ENCODE measurements at places on chromosomes 12 and 14.

DNA sequence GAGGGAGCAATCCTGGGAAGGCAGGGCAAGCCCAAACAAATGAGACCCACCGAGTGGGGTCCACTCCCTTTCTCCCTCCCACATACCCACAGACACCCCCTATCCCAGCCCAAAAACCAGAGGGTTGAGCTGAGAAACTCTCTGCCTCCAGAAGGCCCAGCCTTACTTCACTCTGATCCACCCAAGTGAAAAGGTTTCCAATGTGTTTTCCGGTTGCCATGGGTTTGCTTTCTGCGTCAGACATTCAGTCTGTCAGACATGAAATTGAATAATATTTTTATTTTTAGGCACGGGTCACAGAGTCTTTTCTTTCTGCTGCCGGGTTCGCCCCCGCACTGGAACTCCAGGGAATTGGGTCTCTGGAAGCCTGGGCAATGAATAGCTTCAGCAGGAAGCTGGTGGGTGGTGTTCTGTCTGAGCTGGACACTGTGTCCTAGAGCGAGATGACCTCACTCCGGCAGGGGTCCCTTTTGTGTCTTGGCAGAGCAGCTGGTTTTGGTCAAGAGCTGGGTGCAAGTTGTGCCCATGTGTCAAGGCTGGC lies 69.8 kb upstream of the CLMN start:
- no peak for DNase-seq

- no peak for DNase-seq
Measured at GRCh38 chr14:30521899-30522736, 36.8 kb upstream of the G2E3 start.

DNA sequence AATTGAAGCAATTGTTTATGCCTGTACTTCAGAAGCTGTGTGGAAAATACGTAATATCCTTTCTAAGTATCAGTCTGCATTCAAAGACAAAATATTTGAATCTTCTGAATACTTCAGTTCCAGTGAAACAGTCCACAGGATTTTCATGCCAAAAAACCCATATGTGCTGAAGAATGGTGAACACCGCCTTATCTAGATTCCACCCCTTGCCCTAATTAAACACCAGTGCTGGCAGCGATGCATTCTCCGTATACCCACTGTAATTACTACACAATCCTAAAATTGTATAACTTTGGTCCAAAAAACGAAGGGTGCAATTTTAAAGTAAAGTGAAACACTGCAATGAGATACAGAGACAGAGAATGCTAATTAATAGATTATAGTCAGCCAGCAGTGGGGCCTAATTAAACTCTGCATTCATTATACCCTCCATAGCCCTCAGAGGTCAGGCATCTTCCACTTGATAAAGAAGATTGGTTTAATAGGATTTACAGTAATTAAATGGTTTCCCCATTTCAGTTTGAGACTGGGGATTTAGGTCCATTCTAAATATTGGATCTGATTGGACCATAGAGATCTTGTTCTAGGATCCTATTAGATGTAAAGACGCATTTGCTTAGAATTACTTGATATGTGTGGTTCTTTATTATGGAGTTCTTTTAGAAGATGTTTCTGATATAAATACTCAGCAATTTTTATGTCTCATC lies 43.9 kb downstream of the ERC1 start:
- DNase-seq, result no peak

- no peak for DNase-seq
Measured at GRCh38 chr12:2283916-2284315, 231.1 kb downstream of the CACNA1C start.

DNA sequence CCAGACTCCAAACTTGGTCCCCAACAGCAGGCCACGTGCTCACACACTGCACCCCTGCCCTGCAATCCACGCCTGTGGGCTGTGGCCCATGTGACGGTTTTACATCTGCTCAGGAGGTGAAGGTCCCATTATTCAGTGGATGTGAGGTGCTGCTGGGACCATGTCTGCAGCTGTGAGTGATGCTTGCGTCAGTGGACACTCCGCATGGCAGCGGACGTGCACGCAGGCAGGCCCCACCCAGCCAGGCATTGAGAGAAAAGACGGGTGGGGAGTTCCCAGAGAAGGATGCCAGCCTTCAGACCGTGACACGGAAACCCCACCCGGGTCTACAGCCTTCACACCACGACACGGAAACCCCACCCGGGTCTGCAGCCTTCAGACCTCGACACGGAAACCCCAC lies 67.6 kb downstream of the NOC4L start:
- DNase-seq, result no peak

DNA sequence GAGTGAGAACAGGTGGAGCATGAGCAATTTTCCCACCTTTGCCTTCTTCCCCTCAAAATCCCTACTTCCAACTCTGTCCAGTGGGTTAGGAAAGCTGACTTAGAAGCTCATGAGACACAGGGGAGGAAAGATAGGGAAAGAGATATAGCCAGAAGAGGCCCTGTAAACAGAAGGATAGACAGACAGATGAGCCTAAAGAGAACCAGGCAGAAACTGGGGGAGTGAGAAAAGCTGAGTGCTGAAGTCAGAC lies 5.0 kb downstream of the AJUBA start:
- no peak for DNase-seq

DNA sequence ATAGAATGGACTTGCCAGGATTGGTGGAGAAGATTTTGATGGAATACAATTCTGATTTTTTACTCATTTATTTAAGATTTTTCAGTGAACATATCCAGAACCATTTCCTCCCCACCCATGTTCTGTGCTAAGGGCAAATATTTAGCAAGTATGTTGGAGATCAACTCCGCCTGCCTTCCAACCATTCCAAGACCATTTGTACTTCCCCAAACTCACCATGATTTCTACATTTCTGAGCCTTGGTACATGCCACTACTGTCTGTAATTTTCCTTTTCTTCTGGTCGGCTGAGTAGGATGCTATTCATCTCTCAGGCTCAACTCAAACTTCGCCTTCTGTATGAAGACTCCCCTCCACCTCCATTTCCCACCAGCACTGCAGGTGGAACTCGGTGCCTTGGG lies 150.6 kb downstream of the NTF3 start:
- no peak for DNase-seq

GRCh38 chr12:54006559-54007220 lies 2.1 kb upstream of the HOXC8 start:
- DNase-seq, result no peak

- DNase-seq, result no peak
Measured at GRCh38 chr12:69388371-69388770, 28.8 kb downstream of the YEATS4 start.

GRCh38 chr14:61662437-61663311 lies 32.6 kb upstream of the HIF1A start:
- DNase-seq, result no peak

DNA sequence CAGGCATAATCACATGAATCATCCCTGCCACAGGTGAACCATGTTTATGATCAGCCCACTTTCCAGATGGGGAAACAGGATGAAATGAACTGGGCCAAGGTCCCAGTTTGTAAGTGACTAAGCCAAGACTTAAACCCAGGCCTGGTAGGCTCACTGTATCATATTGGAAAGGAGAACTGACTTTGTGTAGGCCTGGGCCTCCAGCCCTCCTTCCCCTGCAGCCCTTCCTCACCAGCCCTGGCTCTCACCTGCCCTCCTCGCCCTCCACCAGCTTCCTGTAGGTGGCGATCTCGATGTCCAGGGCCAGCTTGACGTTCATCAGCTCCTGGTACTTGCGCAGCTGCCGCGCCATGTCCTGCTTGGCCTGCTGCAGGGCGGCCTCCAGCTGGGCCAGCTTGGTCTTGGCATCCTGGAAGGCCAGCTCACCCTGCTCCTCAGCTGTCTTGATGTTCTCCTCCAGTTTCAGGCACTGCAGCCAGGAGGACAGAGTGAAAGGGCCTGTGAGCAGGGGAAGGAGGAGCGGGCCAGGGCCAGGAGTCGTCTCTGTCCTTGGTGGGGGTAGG lies 19.8 kb downstream of the KRT80 start:
- no peak for DNase-seq

GRCh38 chr14:104026024-104026423 lies 59.5 kb upstream of the ASPG start:
- no peak for DNase-seq

DNA sequence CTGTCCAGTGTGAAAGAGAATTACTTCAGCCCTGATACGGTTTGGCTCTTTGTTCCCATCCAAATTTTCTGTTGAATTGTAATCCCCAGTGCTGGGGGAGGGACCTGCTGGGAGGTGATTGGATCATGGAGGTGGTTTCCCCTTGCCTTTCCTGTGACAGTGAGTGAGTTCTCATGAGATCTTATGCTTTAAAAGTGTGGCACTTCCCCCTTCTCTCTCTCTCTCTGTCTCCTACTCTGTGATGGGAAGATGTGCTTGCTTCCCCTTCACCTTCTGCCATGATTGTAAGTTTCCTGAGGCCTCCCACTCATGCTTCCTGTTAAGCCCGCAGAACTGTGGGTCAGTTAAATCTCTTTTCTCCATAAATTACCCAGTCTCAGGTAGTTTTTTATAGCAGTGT lies 5.5 kb upstream of the SLC15A5 start:
- DNase-seq, result no peak

DNA sequence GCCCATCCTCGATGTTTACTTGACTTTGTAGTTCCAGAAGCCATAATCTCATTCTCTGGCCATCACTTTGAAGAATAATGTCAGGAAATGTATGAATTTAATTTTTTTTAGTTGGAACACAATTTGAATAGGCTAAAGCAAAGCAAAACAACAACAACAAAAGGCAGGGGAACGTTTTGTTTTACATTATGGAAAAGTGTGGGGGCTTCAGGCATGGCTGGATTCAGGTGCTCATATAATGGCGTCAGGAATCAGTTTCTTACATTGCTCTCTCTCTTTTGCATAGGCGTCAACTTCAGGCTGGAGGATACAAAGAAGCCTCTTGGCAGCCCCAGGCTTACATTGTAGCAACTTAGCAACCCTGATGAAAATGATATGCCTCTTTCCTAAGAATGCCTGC lies 13.1 kb upstream of the RPH3A start:
- DNase-seq, result no peak

DNA sequence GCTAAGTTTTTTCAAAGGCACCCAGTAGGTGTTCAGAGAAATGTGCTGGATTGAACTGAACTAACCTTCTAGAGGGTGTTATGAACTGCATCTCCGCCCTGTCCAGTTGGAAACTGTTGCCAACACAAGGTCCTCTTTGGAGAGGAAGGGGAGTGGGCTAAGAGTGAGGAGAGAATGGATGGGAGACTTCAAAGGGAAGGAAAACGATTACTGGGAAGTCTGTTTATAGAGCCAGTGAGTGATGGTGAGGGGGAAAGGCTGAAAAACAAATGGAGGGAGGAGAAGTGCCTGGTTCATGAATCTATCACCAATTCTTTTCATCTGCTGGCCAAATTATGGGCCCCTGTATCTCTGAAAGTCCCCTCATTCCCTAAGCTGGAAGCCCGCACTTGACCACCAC lies 86.0 kb upstream of the TBX5 start:
- DNase-seq, result no peak

DNA sequence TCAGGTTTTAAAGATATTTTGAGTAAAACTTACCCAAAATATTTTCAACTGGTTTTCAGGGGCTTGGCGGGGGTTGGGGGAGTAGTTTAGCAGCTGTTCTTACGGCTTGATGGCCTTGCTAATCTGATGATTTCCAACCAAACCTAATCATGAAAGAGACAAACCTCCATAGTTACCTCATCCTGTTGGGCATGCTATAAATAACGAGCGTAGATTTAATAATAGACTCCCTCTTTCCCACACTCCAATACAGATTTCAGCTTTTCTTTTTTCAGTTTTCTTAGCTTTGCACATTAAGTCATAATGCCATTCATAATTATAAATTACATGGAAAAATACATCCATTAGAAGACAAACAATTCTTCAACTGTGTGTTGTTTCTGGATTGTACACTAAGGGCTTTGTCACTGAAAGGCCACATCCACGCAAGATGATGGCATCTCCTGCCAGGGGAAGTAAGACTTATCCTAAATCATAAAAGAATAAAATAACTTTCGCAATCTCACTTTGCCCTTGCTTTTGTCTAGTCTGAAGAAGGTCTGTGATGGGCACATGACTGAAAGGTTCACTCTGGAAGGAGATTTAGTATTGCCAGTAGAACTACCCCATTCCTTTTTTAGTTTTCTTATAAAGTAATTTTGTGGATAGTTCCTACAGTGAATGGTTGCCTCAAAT lies 23.2 kb downstream of the ITPR2 start:
- no peak for DNase-seq

- no peak for DNase-seq
Measured at GRCh38 chr14:81127785-81128184, 93.0 kb downstream of the GTF2A1 start.

- no peak for DNase-seq
Measured at GRCh38 chr14:26594756-26595545, 2.9 kb downstream of the NOVA1 start.

DNA sequence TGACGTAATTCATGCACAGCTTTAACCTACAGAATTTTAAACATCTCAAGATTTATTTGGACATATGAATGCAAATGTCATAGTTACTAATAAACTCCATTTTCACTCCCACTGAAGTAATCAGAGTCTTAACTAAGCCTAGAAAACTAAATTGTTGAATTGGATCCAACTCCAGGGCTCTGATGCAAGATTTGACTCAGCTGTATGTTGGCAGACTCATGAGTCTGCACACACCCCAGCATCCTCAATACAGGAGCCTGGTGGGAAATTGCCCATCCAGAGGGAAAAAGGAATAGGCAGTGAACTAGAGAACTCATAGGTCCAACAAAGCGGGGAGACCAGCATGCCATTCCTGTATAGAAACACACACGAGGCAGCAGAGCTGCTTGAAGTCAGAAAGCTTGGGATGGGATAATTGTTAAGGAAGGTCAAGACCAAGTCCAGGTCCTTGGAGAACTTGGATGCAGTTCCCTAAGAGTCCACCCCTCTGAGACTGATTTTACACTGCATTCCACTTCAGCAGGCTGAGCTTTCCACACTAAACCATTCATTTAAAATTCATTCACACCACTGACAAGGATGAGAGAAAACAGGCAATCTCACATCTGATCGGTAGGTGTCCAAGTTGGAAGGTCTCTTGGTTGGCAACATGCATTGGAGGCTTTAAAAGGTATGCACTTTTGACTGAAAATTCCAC lies 14.4 kb downstream of the TMTC1 start:
- DNase-seq, result no peak

DNA sequence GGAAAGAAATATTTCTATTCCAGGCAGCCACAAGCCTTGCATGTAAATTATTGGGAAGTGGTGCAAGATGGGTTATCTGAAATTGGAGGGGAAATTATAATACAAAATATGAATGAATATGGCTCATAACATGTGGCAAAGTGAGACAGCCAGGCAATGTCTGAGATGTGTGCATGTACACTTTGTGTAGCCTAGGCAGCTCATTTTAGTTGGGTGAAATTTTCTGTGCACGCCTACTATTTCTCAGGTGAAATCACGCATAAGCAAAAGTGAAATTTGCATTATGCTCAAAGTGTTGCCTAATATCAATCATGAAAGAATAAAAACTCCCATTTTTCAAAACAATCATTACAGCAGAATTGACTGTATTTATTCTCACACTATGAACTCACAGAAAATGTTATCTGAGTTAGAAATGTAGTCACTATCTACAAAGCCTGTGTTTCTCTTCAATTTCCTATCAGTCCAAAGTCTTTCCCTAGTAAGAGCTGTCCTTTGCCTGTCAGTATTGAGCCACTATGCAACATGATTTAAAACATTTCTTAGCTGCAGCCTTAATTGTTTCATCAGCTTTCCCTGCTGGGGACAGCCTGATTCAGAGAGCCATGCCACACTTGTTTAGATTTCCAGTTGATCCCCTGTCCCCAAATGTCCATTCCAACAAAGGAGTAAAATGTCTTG lies 80.7 kb downstream of the EPS8 start:
- no peak for DNase-seq

GRCh38 chr12:108826101-108826806 lies 31.1 kb downstream of the SSH1 start:
- peak; percentile 51 for DNase-seq
